ENCODE measurements at places on chromosomes 16 and 17.

GRCh38 chr17:75498039-75498725 is 17.2 kb downstream of the CASKIN2 start:
- DNase-seq, result no peak

- no peak for DNase-seq
These were observed 1.4 kb downstream of the SETD6 start for GRCh38 chr16:58516768-58517107.

DNA sequence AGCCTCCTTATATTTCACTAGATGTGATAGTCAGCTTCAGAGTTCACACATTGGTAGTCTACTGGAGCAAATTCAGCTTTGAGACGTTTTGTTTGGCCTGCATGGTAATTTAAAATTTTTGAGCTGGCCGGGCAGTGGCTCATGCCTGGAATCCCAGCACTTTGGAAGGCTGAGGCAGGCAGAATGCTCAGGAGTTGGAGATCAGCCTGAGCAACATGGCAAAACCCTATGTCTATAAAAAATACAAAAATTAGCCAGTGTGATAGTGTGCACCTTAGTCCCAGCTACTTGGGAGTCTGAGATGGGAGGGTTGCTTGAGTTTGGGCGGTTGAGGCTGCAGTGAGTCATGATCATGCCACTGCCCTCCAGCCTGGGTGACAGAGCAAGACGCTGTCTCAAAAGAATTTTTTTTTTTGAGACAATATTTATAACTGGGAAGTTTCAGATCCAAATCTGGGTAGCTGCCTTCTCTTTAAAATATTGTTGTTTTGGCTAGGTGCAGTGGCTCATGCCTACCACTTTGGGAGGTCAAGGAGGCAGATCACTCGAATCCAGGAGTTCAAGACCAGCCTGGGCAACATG is 4.8 kb upstream of the BLMH start:
- no peak for DNase-seq

- DNase-seq, result no peak
These were observed 261.1 kb upstream of the DYNLRB2 start for GRCh38 chr16:80279656-80280055.

- no peak for DNase-seq
These were observed 173.3 kb upstream of the CACNG5 start for GRCh38 chr17:66661411-66662256.

GRCh38 chr16:23148513-23149266 is 562 bp downstream of the USP31 start:
- peak; percentile 73 for DNase-seq

GRCh38 chr17:56939869-56940484 is 20.9 kb downstream of the COIL start:
- DNase-seq, result no peak

DNA sequence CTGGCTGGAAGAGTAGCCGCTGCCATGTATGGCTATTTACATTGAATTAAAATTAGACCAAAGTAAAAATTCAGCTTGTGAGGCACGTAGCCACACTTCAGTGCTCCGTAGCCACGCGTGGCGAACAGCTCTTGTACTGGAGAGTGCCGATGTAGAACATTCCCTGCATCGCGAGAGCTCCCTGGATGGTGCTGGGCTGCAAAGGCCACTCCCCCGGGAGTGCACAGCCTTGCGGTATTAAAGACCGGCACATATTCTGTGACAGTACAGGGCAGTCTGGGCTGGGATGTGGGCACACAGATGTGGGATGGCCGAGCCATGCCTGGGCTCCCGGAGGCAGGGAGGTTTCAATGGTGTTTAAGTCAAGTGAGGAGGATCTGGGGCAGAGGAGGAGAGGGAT is 102.2 kb downstream of the CMIP start:
- DNase-seq, result no peak

Data from left forelimb (tissue), 1 donor.